Activated T-helper 1 cell treated with Interleukin-2 at 50 U/mL for 16 hours (primary cell): ENCODE measurements at places on chromosomes 3 and 15.
A peak's percentile ranks its signal among the peaks of the same experiment; 100 is the strongest.

GRCh38 chr3:112273536-112273935 is 20.5 kb downstream of the SLC9C1 start:
- DNase-seq: no peak

- DNase-seq: no peak
Observed at GRCh38 chr3:168615493-168616020, 519.8 kb upstream of the GOLIM4 start.

- DNase-seq: no peak
Observed at GRCh38 chr3:160622263-160623045, 54.5 kb upstream of the ARL14 start.

GRCh38 chr3:109369510-109369909 is 32.2 kb upstream of the DPPA4 start:
- DNase-seq: no peak

GRCh38 chr3:20054549-20054987 is 14.3 kb downstream of the KAT2B start:
- peak; percentile 47 for DNase-seq

DNA sequence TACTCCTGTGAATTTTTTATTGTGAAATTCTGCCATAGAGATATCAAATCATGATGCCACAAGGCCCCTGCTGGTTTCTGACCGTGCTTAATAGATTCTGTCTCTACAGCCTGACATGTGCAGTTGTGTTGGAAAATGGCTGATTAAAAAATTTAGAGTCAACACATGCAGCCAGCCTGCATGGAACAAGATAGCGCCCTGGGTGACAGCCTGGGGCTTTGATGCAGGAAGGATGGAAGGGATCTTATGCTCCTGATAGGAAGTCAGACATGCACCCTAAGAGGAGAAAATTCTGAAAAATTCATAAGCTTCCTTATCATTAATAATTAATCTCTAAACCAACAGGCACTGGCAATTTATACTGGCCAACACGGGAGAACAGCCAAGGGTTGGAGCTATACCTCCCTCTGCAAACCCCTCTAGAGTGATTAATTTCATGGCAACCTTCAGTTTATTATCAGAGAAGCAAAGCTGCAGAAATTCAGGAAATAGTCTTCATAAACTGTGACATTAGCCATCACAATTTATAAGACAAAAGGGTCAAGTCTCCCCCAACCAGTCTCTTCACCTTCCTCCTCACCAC is 198.4 kb downstream of the CADPS start:
- DNase-seq: no peak

GRCh38 chr15:83449937-83450506 is 2.9 kb downstream of the SH3GL3 start:
- no peak for DNase-seq

- DNase-seq: no peak
Observed at GRCh38 chr3:53700441-53700840, 145.8 kb downstream of the CHDH start.

- no peak for DNase-seq
Observed at GRCh38 chr3:73179601-73180000, 118.1 kb downstream of the EBLN2 start.

DNA sequence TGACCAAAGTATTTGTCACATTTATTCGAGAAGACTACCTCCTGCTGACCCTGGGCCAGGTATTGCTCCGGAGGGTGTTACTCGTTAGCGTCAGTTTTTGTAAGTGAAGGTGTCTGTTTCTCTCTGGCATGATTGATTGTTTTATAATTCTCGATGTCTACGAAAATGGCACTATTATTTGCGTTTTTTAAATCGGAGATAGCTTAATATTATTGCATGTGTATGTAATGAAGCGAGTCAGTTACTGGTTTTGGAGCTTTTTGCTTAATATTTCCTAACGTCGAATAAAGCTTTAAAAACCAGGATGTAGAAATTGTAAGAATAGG is 439 bp downstream of the DZIP3 start:
- no peak for DNase-seq

GRCh38 chr15:63323798-63324563 is 46.6 kb downstream of the APH1B start:
- DNase-seq: no peak

DNA sequence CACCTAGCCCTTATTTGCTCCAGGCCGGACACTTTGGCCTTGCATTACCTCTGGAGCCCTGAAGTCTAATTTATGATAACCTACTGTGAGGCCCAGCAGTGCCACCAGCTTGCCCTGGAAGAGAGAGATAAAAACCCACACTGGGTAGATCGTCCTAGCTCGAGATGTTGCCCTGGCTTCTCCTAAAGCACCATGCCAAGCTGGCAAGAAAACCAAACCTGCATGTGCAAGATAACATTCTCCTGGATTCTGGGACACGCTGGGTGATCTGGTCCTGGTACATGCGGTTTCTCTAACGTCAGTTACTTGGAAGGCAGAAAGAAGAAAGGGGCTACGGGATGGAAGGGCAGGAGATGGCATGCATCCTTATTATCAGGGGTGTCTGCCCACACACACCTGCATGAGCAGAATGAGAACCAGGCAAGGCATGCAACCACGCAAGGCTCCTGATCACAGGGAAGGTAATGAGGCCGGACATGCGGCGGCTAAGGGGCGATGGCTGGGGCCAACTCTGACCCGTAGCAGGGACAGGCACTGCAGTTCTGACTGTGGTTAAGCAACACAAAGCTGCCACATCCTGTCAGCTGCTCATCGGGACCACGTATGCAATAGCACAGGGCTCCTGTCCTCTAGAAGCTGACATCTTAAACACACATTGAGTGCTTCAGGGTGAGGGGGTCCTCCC is 73.0 kb downstream of the OXNAD1 start:
- DNase-seq: peak; percentile 15

GRCh38 chr3:159196359-159196758 is 394.5 kb downstream of the MFSD1 start:
- DNase-seq: no peak

GRCh38 chr3:46665763-46666452 is 27.6 kb downstream of the ALS2CL start:
- no peak for DNase-seq

- no peak for DNase-seq
Observed at GRCh38 chr3:9192248-9193025, 57.0 kb downstream of the SRGAP3 start.

GRCh38 chr3:151979906-151980305 is 106.5 kb downstream of the SUCNR1 start:
- DNase-seq: no peak

- no peak for DNase-seq
Observed at GRCh38 chr15:64746356-64746755, 29.0 kb downstream of the RBPMS2 start.
